ENCODE measurements at places on chromosomes 6 and 20.

DNA sequence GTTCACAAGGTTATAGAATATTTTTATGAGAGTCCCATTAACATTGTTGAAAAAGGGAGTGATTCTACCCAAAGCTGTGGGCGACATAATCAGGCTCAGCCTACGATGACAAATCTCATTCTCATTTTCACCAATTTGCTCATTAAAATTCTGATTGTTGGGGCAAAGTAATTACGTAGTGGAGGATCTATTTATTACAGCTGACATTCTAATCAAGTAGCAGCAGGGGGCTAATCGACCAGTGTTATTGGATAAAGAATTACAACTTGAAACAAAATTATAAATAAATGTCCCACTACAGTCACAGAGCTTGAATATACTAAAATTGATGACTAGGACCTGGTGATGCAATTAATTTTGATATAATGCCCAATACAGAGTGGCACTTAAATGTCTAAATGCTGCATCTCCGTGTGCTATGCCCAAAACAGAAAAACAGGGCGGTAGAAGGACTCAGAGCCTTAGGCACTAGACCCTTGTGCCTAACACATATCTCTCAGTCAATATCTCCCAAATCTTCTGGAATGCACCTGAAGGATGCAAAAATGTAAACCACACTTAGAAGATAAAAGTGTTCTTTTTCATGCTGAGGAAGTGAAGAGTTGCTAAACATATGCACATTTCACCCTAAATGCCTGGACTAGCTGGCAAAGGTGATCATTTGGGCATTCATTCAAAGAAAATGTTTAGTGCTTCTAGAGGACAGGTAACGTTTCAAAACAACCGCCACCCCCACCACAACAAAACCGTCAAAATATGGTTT, 88.3 kb downstream of the CD24 start:
- DNase-seq = no peak

GRCh38 chr6:151634336-151634720, 140.5 kb downstream of the CCDC170 start:
- DNase-seq = no peak

DNA sequence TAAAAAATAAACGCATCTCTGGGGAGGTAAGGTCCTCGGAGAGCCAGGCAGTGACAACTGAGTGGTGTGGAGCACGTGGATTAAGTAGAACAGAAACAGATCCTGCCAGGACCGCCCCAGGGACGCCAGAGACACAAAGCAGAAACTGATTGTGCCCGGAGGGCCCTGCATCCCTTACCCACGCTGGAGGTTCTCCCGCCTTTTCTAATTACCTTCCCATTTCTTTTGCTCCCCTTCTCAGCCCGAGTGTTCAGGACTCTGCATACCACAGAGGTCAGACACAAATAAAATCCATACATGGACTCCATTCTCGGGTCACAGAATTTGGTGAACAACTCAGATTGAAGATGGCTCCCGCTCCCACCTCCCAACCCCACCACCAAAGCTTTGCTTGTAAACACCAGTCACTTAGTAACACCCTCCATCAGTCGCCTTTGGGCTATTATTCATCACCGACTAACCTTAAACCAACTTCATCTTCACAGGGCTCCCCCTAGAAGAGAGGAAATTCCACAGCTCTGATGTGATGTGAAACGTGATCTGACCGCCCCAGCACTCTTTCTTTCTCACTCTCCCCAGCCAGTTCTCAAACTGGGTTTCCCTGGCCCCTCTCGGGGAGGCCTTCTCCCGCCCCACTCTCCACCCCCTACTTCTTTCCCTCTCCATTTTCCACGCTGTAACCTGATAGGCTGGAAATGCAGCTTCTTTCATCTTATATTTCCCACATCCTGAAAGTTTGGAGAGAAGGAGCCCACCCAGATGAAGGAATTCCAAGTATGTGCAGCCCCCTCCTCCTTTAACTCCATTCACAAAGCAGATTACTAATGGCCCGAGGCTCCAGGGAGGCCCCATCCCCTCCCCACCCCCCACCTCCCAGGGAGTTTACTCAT, 32.5 kb upstream of the PIM1 start:
- peak; percentile 97 for DNase-seq

DNA sequence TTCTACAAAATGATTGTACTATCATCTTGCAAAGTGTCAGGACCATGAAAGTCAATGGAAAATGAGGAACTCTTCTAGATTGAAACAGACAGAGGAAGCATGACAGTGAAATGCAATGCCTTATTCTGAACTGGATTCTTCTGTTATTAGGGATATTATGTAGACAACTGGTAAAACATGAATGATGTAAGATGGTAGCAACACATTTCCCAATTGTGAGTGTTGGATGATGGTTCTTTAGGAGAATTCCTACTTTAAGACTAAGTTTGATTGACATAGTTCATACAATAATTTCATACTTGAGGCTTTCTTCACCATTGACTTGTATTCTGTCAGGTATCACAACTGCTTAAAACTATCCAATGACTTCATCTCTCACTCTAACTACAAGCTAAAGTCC, 4.5 kb downstream of the UBE3D start:
- no peak for DNase-seq

DNA sequence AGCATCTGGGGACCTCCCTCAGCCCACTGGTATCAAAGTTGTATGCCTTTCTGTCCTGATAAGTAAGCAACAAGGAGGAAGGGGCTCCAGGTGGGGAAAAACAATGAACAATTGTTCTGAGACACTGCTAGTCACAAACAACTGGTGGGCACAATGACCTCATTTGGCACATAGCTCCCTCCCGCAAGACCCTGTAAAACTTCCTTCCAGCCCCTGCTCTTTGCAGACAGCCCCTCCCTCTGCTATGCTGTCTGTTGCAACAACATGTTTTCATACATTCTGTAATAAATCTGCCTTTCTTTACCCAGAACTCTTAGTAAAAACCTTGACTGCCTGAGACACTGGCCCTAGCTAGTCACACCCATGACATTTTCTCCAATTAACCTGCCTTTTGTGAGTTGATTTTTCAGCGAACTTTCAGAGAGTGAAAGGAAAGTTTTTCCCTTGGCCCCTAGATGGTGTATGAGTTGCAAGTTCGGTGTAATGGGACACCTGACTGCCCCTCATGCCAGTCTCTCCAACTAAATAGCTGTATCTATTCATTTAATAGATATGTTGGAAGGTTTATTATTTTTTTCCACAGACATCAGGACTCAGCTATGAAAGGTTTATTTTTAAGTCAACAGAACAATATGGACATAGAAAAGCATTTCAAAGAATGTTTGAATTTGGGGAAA, 142.3 kb upstream of the SLC22A16 start:
- no peak for DNase-seq

DNA sequence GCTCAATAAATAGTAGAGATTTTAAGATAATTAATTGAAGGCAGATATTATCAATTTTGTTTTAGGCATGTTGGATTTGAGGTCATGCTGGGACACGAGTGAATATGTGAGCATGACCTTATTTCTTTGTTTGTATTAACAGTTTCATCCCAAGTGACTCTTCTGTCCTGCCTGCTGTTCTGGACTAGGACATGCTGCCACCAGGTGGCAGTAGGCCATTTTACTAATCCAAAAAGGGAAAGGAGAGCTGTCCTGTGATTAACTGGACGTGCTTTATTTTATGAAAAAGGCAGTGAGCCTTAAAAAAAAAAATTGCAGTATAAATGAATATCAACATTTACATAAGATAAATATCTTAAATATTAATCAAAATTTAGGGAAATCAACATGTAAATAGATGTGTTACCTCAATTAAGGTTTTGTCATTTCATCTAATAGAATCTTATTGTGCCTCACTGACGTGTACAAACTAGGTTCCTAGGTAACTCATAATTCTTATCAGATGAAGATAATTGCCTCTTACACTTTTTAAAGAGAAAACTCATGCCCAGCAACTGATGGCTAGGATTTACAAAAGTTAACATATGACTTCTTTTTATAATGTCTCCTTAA, 49.8 kb downstream of the FRK start:
- peak; percentile 81 for DNase-seq

DNA sequence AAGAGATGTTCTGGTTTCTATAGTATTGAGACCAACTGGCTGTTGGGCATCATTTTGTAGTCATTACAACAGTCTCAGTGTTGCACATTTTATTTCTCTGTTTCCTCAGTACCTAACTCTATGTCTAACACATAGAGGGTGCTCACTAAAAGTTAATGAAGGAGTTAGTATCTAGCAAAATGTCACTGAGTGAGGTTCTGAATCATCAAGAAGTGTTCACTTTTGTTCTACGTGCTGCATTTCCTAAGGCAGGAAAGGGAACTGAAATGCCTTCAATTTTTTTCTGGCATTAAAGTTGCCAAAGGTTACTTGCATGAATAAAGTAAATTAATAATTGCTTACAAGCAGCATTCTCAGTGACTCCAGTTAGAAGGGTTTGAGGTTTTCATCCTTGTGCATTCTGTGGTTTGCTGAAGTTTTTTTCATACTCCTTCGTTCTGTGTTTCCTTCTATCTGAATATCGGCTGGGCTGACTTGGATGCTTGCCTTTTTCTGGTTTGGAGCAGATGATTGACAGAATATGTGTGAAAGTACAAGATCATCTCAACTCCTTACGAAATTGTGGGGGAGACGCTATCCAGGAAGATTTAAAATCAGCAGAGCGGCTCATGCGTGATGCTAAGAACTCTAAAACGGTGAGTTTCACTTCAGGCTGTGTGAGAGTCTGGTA, 114.5 kb upstream of the SCGN start:
- DNase-seq = no peak

DNA sequence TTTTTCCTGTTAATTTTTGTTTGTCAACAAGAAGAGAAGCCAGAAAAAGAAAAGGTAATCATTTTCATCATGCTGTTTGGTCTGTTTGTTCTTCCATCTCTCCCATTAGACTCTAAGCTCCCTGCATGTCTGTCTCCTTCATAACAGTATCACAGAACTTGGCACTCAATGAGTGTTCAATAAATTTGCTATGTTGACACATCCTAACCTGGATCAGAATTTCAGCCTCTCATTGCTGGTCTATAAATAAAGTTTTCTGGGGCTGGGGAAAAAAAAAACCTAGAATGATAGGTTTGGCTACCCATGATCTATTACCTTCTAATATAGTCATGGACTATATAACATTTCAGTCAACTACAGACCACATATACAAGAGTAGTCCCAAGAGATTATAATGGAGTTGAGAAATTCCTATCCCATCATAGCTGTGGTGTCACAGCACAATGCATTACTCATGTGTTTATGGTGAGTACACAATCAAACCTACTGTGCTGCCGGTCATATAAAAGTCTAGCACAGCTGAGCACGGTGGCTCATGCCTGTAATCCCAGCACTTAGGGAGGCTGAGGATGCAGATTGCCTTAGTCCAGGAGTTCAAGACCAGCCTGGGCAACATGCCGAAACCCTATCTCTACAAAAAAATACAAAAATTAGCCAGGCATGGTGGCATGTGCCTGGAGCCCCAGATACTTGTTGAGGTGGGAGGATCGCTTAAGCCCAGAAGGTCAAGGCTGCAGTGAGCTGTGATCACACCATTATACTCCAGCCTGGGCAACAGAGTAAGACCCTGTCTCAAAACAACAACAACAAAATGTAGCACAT, 5.9 kb downstream of the NUDT3 start:
- peak; percentile 93 for DNase-seq

DNA sequence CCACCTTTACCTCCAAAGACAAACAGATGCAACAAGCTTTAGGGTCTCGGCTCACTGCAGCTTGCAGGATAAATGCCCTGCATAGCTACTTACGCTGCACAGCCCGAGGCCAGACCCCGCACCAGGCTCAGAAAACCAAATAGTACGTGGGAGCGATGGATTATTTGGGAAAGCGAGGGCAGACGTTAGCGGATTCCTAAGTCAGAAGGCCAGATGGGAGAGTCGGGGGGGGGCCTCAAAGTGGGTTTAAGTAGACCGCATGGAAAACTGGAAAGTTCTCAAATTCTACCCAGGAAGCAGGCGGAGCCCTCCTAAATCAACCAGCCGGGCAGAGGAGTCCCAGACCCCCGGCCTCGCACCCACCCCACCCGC, 382 bp downstream of the SFT2D1 start:
- peak; percentile 50 for DNase-seq

GRCh38 chr6:30219244-30219643, 6.0 kb upstream of the TRIM26 start:
- peak; percentile 73 for DNase-seq

- DNase-seq = no peak
Observed at GRCh38 chr6:161647234-161647633, 373.4 kb upstream of the AGPAT4 start.

DNA sequence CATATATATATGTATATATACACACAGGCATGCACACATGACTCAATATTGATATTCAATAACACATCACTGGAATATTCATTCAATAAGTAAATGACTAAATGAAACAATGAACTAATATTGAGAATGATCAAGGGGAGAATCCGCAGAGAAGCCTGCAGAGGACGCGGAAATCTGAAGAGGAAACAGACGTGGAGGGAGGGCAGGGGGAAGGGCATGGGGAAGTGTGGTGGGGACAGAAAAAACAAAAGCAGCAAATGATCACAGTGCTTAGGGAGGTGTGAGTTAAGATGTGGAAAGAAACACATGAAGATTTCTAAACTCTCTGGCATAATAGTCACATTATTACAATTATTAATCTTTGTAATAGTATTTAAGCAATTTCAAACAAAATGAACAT, 14.5 kb downstream of the PERP start:
- no peak for DNase-seq

DNA sequence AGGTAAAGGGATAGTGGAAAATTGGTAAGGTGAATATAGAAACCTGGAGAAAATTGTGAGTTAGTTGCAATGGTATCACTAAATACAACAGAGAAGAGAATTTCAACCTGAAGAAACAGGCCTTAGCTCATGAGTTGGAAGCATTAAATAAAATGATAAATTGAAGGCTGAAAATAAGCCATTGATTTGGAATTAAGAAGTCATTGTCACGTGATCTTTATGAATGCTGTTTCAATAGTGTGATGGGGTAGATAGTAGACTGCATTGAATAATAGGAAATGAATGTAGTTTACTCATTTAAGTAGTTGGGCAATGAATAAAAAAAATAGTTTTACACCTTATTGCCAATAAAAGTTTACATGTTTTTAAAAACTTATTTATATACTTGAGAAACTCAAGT, 88.5 kb upstream of the ADGRB3 start:
- no peak for DNase-seq

DNA sequence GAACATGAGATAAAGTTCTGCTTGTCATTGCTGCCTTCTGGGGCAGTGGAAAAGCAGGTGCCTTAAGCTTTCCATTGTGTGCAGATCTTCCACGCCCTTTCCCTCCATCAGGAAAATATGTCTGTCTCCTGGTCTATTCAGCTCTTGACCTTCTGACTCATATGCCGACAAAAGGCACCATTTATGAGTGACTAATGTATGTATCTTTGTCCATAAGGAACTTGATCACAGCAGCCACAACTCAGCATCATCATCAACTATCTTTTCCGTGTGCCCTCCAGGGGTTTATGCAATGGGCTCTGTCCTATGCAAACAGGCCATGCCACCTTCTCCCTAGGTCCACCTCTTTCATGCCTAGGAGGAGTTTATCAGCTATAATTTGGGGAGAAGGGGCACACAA, 102.7 kb upstream of the QKI start:
- no peak for DNase-seq

DNA sequence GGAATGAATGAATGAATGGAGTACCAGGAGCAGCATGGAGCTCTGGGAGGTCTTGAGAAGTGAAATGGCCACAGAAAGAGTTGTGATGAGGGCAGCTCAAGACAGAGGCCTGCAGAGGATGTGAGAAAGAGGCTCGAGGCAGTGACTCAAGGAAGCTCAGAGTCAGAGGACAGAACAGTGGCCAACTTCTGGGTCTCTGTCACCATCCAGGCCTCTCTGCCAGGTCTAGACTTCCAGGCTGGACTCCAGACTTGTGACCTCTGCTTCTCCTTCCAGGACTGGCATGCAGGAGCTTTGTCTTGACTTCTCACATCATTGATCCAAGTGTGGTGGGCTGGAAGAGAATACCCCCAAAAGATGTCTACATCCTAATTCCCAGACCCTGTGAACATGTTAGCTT, 119.8 kb downstream of the TOX2 start:
- no peak for DNase-seq
